Tibial nerve (tissue), 4 donors: ENCODE measurements at places on chromosomes 5 and 9. TPM values are rescaled to one million over a fixed set of nuclear protein-coding genes. Genes with fewer than 3 reads are reported as not detected.

- DNase-seq, result no peak
These were observed 602.7 kb upstream of the ZNF608 start for GRCh38 chr5:125348936-125349831.

GRCh38 chr5:41403846-41404245 is 106.6 kb downstream of the PLCXD3 start:
- DNase-seq, result no peak

- DNase-seq, result no peak
These were observed 429.3 kb downstream of the CCDC171 start for GRCh38 chr9:15982182-15982581.

DNA sequence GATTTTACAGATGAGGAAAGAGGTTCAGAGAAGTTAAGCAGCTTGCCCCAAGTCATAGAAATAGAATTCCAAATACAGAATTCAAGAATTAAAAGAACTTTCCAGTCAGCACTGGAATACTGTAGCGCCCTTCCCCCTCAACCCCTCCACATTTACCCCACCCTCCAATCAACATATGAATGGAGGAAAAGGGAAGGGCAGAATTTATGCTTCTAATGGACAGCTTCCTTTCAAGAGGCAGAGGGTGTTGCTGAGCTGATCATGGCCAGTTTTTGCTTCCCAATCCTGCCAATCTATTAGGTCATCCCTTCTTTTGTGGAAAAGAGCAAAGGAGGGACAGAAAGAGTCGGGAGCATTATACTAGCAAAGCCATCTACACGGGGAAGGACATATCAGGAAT is 39.1 kb upstream of the ANKRD31 start:
- no peak for DNase-seq

DNA sequence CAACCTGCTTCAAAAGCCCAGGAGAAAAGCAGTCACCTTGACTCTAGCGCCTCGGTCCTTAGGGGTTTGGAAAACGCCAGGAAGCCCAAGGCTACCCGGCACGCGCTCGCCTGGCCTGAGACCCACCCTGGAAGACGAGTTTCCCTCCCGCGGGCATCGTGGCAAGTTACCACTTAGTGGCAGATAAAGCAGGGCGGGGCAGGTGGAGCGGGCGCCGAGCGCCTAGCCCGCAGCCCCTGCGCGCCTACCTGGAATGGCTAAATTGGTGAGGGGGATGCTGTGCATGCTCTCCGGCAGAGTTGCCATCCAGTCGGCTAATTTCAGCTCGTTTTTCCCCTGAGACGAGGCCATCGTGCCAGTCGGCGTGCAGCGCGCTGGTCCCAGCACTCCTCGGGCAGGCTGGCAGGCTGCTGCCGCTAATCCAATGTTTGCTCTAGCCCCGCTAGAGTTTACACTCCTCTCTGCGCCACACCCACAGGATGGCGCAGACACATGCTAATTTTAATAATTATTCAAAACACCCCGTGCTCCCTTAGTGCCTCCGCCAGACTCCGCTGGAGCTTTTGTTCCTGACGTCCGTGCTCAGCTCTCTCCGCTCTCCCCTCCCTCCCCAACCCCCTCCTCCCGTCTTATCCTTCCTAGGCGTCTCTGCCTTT is at the start of gene PLCXD3:
PLCXD3 (minus strand) TSS at position 426 of the 656 bp plus-strand sequence; CDS start at position 351, 75 bp downstream.
- no peak for DNase-seq

GRCh38 chr5:168706655-168707069 is 127.5 kb upstream of the PANK3 start:
- no peak for DNase-seq

DNA sequence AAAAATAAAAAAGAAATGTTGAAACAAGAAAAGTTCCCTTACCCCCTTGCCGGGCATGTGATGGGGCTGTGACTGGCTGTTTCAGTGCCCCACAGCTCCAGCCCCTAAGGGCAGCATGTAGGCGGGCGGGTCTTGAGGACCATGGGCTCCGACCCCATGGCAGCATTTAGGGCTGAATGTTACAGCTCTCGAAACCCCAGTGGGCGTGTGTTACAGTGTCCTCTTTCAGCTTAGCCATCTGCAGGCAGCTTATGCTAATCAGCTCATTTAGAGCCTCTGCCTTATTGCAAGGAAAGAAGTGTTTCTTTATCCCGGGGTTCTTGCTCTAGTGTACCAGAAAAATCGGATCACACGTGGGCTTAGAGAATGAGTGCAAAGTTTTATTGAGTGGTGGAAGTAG is 497.4 kb upstream of the CYLC2 start:
- no peak for DNase-seq

DNA sequence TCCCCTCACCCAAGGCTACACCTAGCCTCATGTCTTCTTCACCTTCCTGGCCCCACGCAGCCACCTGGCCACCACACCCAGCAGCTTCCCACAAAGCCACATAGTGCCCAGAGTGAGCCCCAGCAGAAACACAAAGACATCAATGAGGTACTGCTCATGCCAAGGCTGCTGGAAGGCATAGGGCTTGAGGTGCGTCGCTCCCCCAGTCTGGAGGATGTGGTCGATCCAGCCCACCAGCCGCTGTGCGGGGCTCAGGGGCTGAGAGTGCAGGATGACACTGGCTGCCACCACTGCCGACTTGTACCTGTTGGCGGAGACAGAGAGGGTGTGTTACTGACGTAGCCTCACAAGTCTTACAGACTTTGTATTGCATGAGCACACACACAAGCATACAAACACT is 15.8 kb upstream of the CAPSL start:
- DNase-seq, result no peak

GRCh38 chr5:159700016-159700415 is 216.3 kb upstream of the ADRA1B start:
- no peak for DNase-seq

GRCh38 chr5:80713631-80714030 is 58.8 kb upstream of the DHFR start:
- DNase-seq, result no peak

- DNase-seq, result no peak
These were observed 186.3 kb downstream of the NR3C1 start for GRCh38 chr5:143217065-143217803.

- no peak for DNase-seq
These were observed 22.2 kb downstream of the AHRR start for GRCh38 chr5:343461-344401.

DNA sequence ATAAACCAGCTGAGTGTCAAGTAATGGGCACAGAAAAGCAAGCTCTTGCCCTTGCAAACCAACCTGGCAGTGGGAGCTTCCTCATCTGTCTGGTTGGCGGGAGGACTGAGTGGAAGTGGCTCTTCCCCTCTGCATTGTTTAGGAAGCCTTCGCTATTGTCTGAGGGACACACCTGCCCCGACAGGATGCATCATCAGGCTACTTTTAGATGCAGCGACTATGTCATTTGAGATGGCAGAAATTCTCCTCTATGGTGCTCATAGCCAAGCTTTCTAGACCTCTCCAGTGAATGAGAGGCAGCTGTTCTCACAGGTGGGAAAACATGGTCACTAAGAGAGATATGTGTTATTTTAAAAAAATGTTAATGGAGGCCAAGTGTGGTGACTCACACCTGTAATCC is 104.0 kb downstream of the DOCK8 start:
- DNase-seq, result no peak

GRCh38 chr5:14405706-14406553 is 175.7 kb upstream of the OTULINL start:
- no peak for DNase-seq

- DNase-seq, result peak; percentile 10
These were observed 14.2 kb downstream of the LPCAT1 start for GRCh38 chr5:1509346-1510085.

DNA sequence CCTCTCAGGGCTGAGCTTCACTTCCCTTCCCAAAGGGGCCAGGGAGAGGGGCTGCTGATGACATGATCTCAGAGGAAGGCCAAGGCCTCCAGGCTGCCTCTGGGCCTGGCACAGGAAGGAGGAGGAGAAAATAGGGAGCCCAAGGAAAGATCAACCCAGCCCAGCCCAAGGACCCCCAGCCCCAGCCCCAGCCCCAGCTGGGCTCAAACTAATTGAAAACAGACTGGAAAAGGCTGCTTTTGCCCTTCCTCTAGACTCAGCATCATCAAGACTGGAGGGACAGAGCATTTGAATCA is 18.3 kb upstream of the KCNIP1 start:
- DNase-seq, result no peak

DNA sequence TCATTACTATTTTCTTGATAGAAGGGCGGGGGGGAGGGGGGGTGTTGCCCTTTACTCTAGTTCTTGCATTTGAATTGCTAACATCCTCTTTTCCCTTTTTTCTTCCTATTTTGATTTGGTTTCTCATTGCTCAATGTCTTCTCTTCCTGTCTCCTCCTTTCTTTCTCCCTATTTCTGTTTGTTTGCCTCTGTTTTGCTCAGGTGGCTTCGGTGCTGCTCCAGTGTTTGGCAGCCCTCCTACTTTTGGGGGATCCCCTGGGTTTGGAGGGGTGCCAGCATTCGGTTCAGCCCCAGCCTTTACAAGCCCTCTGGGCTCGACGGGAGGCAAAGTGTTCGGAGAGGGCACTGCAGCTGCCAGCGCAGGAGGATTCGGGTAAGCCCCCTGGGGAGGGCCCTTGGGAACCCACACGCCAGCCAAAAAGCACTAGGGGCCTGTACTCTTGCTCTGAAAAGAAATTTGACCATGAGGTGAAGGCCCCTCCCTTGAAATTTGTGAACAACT is 48.3 kb downstream of the FAM78A start:
- no peak for DNase-seq

- no peak for DNase-seq
These were observed 9.7 kb upstream of the PRKACG start for GRCh38 chr9:69023650-69024049.

DNA sequence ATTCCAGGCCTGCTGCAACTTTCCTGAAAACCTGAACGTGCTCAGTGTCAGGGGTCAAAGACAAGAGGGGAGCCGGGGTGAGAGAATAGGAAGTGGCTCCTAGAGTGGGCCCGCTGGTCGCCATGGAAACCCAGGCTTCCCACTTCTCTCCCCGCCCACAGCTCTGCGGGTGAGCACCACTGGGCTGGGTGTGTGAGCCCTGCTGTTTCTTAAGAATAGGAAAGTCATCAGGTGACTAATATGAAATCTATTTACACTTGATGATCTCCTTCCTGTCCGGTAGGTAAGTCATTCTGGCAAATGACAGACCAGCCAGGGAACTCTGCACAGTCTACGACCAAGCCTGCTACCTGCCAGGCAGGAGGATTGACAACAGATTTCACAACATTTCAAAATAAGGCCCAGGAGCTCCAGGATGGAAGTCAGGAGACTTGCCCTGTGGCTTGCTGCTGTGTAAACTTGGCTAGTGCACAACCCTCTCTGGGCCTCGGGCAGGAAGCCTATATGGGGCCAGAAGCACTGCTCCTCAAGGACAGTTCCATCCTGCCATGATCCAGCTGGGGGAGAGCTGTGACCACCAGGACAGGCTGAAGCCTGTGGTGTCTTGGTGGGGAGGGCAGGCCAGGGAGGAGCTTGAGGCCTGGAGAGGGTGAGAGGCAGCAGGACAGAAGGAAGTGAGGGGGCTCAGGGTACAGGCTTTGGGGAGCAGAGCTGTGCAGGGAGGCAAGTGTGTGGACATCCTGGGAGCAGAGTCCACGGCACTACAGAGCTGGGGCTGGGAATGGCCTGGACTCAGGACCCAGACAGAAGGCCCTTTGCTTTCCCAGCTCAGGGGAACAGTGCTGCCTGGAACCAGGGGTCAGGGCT is 60.6 kb downstream of the SHB start:
- no peak for DNase-seq

- DNase-seq, result no peak
These were observed 2.8 kb downstream of the SUSD3 start for GRCh38 chr9:93061260-93061751.

DNA sequence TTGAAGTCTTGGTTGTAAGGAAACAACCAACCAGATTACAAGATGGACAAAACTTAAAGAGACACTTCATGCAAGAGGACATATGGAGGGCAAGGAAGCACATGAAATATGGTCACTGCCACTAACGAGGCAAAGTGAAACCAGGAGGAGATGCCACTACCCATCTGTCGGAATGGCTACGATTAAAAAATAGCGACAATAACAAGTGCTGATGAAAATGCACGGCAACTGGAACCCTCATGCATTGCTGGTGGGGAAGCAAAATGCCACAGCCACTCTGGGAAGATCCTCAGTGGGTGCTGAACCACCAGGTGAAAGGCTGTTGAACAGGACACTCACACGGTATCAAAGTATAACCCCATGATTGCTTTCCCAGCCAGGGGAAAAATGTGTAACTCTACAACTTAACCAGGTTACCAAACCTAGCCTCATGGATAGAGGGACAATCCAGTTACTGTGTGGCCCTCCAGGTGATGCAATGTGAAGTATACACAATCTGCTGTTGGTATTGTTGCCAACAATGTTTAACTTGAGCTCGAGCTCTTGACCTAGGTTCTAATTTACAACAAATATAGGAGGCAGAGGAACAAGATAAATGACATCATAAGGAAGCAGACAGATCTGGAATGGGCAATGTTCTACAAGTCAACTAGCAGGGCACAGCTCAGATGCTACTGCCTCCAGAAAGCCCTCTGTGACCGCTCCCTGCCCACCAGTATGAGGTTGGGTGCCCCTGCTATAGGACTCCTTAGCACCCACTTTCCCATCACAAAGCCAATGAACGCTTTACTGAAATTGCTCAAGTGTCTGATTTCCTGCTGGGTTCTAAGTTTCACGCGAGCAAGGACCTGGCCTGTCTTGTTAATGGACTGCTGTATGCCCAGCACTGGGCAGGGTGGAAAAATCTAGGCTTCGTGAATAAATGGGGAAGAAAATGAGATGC is 25.8 kb downstream of the SH3PXD2B start:
- no peak for DNase-seq

- no peak for DNase-seq
These were observed 1.6 kb upstream of the FCN1 start for GRCh38 chr9:134919303-134919702.

DNA sequence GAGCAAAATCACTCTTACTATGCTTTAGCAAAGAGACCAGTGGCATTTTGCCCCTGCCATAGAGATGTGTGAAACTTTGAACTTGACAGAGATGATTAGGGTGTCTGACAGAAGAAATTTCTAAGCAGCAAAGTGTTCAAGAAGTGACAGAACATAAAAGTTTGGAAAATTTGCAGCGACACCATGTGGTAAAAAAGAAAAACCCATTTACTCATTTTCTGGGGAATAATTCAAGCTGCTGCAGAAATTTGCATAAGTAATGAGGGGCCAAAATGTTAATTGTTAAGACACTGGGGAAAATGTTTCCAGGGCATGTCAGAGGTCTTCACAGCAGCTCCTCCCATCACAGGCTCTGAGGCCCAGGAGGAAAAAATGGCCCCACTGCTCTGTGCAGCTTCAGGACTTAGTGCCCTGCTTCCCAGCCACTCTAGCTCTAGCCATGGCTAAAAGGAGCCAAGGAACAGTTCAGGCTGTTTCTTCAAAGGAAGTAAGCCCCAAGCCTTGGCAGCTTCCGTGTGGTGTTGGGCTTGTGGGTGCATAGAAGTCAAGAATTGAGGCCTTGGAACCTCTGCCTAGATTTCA is 6.1 kb upstream of the AP3B1 start:
- no peak for DNase-seq

GRCh38 chr9:88583901-88584596 is 49.1 kb downstream of the NXNL2 start:
- DNase-seq, result no peak

GRCh38 chr9:5949103-5949699 is 58.5 kb downstream of the MLANA start:
- no peak for DNase-seq

The ZNF454 gene
- 7.5 TPM for total RNA-seq

The TAS2R1 gene
- total RNA-seq, result not detected

The KIF20A gene
- total RNA-seq, result not detected

The SH3GL2 gene
- not detected for total RNA-seq

The C5orf58 gene
- not detected for total RNA-seq

The HSD17B3 gene
- 6.7 TPM for total RNA-seq

The GOLGA2 gene
- 93.0 TPM for total RNA-seq

The HAVCR2 gene
- 32.1 TPM for total RNA-seq

The SPINK7 gene
- not detected for total RNA-seq

The CDK9 gene
- total RNA-seq, result 68.9 TPM

The OTP gene
- total RNA-seq, result not detected

The ASPN gene
- total RNA-seq, result 3.5 TPM
